Activated T-cell treated with anti-CD3 and anti-CD28 coated beads, Interleukin-2, amount 50 U/mL, for 72 hours (primary cell): ENCODE measurements at places on chromosomes 1 and 21. TPM values are rescaled to one million over a fixed set of nuclear protein-coding genes. Genes with fewer than 3 reads are reported as not detected.
A peak's percentile ranks its signal among the peaks of the same experiment; 100 is the strongest.

Gene C8A
- not detected for total RNA-seq

Gene RGSL1
- total RNA-seq, result not detected

Gene DENND2D
- 165 TPM for total RNA-seq

GRCh38 chr1:187300081-187300480 lies 471.3 kb downstream of the PLA2G4A start:
- no peak for DNase-seq
- H3K4me3 ChIP-seq, result no peak overlapping the region
- H3K4me1 ChIP-seq, result no peaks in the 10 kb centered on the region
- no peaks in the 10 kb centered on the region for H3K36me3 ChIP-seq
- no peaks in the 10 kb centered on the region for H3K27me3 ChIP-seq

DNA sequence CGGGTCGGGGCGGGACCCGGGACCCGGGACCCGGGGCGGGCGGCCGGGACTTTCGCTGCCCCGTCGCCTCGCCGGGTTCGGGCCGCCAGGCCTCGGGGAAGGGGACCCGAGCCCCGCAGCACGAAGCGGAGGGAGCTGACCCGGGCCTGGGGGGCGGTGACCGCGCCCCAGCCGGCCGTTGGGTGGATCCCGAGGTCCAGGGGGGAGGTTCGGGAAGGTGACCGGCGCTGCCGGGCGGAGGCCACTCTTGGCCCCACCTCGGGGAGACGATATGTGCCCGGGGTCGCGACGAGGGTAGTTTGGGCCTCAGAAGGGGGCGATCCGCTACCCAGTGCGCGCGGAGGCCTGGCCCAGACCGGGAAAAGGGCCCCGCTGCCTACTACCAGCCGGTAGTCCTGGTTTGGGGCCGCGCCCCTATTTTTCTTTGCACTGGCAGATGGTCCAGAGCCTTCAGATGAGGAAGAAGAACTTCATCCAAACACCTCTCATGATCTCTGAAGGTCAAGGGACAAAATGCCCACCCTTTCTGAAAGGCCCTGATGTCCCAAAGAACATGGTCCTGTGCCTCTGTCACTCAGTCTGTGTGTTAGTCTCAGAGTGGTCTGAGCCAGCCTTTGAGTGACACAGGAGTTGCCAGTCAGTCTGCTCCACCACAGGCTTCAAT lies 766 bp downstream of the AGO4 start:
- H3K36me3 ChIP-seq, result peaks cover 2% of the 10 kb centered on the region
- DNase-seq, result peak; percentile 23
- H3K4me3 ChIP-seq, result peak overlapping the region; percentile 87
- H3K27me3 ChIP-seq, result no peaks in the 10 kb centered on the region
- H3K27ac ChIP-seq, result peak overlapping the region; percentile 72
- peaks cover 24% of the 10 kb centered on the region for H3K4me1 ChIP-seq

DNA sequence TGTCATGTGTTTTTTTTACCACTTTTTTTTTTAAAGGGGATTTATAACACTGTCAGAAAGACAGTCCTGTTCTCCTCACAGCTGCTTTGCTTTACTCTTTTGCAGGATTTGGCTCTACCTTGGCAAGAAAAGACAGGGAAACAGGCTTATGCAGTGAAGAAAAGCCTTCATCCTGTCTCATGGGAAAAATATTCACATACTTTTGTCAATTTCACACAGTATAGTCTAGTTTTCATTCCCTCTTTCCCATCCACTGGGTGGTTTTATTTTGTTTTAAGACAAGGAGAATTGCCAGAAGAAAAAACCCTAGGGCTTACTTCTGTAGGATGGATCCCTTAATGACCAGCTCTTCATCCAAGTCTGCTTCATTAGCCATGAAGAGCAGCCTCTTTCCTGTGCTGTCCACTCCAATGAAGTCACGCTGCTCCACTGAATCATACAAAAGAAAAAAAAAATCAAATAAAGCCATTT lies 60.0 kb downstream of the EIF2B3 start:
- H3K27ac ChIP-seq, result no peak overlapping the region
- no peak for DNase-seq
- H3K36me3 ChIP-seq, result no peaks in the 10 kb centered on the region
- no peak overlapping the region for H3K4me3 ChIP-seq

GRCh38 chr1:21216835-21217811 lies 40.4 kb upstream of the EIF4G3 start:
- H3K4me3 ChIP-seq, result no peak overlapping the region
- H3K4me1 ChIP-seq, result no peaks in the 10 kb centered on the region
- H3K27ac ChIP-seq, result peak overlapping the region; percentile 51
- DNase-seq, result peak; percentile 75
- no peaks in the 10 kb centered on the region for H3K27me3 ChIP-seq

DNA sequence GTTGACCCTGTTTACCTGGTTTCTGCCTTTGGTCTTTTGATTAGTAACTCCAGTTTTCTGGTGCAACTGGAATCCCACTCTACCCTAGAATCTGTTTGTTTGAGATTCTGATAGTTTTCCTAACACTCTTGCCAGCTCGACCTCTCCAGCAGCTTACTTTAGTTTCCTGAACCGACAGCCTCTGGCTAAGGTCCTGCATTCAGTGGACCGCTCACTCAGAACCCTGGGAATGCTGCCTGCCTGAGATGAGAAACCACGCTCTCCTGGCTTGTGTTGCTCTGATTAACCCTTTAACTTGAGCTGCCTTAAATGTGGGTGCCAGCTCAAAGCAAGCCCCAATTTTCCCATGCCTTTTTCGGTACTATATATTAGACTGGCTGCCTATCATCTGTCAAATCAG lies 45.3 kb upstream of the SIPA1L2 start:
- peaks cover 6% of the 10 kb centered on the region for H3K4me1 ChIP-seq
- H3K27ac ChIP-seq, result no peak overlapping the region
- peaks cover 26% of the 10 kb centered on the region for H3K27me3 ChIP-seq
- no peak for DNase-seq
- no peaks in the 10 kb centered on the region for H3K36me3 ChIP-seq
- H3K4me3 ChIP-seq, result no peak overlapping the region

DNA sequence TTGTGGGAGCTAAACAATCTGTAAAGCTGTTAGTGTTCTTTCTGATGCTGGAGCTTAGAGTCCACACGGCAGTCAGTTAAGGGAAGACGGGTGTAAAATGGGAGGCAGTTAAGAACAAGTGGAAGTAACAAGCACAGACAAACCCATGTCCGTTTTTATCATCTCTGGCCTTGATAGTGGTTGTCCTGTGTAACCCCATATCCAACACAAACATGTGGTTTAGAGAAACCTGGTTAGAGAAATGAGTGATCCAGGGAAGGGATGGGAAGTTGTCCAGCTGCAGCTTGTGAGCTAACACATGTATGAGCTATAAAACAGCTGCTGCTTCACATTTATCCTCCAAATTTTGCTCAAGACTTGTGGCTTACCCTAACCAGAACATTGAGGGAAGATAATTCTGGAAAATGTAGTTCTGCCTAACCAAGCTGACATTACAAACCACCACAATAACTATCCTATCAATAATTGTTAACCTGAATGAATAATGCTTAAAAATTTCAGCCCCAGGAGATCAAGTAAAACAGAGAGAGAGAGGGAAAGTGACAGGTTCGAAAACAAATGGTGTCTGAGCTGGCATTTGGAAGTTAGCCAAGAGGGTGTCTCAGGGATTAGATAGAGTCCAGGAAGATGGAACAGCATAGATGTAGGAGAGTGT lies 10.6 kb upstream of the C1orf162 start:
- H3K4me3 ChIP-seq, result no peak overlapping the region
- H3K27ac ChIP-seq, result peak overlapping the region; percentile 2
- no peaks in the 10 kb centered on the region for H3K4me1 ChIP-seq
- DNase-seq, result no peak

DNA sequence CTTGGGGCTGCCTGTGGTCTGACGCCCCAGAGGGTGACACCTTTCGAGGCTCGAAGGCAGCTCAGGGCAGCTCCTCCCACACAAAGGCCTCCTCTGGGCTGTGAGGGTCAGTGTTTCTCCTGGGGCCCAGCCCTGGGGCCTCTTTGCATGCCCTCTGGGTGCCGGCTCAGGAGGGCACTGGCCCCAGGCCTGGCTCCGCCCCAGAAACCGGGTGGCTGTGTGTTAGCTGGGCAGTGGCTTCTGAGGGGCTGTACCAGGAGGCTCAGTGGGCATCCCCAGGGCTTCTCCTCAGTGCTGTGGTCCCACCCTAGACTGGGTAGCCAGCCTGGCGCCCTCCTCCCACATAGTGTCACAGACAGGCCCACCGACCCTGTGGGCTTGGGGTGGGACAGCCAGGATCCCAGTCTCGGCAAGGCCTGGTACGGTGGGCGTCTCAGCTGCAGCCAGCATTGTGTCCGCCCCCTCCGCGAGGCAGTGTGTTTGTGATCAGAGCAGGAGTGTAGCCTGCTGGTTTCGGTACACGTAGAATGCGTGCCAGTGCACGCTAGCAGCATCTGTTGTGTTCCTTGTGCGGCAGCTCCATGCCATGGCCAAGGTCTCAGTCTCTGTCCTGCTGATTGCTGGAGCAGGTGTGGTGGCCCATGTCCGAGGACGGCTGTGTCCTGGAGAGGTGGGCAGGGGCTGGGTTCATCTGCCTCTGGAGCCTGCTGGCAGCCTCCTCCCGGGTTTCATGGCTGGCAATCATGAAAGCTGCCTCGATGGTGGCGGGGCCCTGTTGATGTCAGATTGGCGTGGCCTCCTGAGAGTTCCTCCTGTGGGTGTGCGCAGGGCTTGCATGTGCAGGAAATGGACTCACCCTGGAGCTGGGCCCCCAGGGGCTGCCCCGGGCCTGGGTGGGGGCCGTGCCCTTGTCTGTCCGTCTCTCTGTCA lies 28.0 kb downstream of the RRP1 start:
- H3K27me3 ChIP-seq, result peaks cover 6% of the 10 kb centered on the region
- no peak overlapping the region for H3K4me3 ChIP-seq
- no peak overlapping the region for H3K27ac ChIP-seq
- peaks cover 3% of the 10 kb centered on the region for H3K4me1 ChIP-seq
- no peak for DNase-seq
- peaks cover 7% of the 10 kb centered on the region for H3K36me3 ChIP-seq

Gene KCNN3
- total RNA-seq, result 0.42 TPM

DNA sequence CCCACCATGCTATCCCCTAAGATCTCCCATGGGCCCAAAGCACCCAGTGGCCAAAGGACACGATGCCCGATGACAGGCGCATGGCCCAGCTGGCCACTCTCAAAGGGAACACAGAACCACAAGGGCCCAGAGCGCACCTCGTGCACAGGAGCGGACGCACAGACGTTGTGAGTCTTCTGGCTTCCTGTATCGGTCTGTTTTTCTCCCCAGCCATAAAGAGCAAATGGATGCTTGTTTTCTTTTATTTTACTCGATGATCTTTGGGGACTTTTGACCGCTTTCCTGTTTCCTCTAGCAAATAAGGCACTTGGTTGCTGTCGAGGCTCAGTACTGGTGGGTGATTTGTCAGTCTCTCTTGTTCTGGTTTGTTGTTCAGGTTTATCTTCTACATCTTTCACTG lies 16.2 kb downstream of the CCSAP start:
- H3K27me3 ChIP-seq, result no peaks in the 10 kb centered on the region
- H3K36me3 ChIP-seq, result peaks cover 1% of the 10 kb centered on the region
- peak overlapping the region; percentile 44 for H3K4me3 ChIP-seq

GRCh38 chr1:22849770-22850169 lies 122.9 kb downstream of the LACTBL1 start:
- peaks cover 31% of the 10 kb centered on the region for H3K27me3 ChIP-seq
- H3K4me1 ChIP-seq, result no peaks in the 10 kb centered on the region
- no peak overlapping the region for H3K27ac ChIP-seq
- H3K4me3 ChIP-seq, result no peak overlapping the region
- DNase-seq, result no peak
- H3K36me3 ChIP-seq, result no peaks in the 10 kb centered on the region

- H3K4me3 ChIP-seq, result no peak overlapping the region
- DNase-seq, result no peak
- no peaks in the 10 kb centered on the region for H3K36me3 ChIP-seq
- no peaks in the 10 kb centered on the region for H3K27me3 ChIP-seq
- no peaks in the 10 kb centered on the region for H3K4me1 ChIP-seq
- no peak overlapping the region for H3K27ac ChIP-seq
Observed at GRCh38 chr1:79587229-79587628, 580.7 kb upstream of the ADGRL4 start.

DNA sequence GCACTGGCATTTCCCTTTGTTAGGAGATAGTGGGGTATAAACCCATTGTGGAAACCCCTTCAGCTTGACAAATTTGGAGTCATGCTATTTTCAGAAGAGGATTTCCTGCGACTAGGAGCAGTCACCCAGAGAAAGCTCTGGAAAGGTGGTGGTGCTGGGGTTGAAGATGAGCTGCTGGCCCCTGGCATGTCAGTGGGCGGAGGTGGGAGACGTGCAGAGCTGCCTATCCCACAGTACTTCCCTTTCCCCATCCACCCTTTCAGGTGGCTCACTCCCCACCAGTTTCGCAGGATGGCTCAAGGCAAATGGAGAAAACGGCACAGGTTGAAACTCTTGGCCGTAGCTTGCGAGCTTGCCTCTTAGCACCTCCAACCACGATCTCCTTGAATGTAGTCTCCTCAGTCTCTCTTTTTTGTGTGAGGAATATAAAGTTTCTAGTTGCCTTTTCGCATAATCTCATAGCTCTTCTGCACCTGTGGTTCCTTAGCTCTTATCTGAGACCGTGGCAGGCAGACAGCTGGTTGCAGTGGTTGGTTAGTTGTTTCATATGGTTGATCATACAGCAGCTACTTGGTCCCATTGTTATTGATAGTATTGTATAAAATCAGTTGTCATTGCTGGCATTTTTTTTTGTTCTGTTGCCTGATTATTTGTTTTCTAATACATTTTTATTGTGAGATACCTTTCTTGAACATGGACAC lies 48.2 kb downstream of the ADARB1 start:
- H3K27ac ChIP-seq, result peak overlapping the region; percentile 1
- H3K36me3 ChIP-seq, result no peaks in the 10 kb centered on the region
- no peak overlapping the region for H3K4me3 ChIP-seq

- H3K4me3 ChIP-seq, result no peak overlapping the region
- H3K27me3 ChIP-seq, result no peaks in the 10 kb centered on the region
- H3K27ac ChIP-seq, result no peak overlapping the region
- no peaks in the 10 kb centered on the region for H3K4me1 ChIP-seq
- no peaks in the 10 kb centered on the region for H3K36me3 ChIP-seq
- DNase-seq, result no peak
Observed at GRCh38 chr1:7642418-7642704, 128.7 kb upstream of the VAMP3 start.

DNA sequence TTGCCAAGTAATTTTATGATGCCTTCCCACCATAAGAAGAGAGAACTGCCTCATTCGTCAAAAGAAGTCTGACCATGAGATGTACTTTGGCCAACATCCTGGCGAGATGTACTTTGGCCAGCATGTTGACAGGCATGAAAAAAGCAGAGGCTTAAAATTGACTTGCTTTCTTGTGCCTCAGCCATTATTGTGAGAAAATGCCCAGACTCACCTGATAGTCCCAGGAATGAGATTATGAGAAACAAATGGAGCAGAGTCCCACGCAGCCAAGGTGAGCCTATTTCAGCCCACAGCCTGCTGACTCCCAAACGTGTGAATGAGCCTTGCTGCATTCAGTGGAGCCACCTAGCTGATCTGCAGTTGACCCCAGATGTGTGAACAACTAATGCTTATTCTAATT lies 43.5 kb upstream of the ZNF644 start:
- no peak overlapping the region for H3K4me3 ChIP-seq
- H3K4me1 ChIP-seq, result peaks cover 5% of the 10 kb centered on the region
- no peak overlapping the region for H3K27ac ChIP-seq
- peaks cover 4% of the 10 kb centered on the region for H3K36me3 ChIP-seq
- DNase-seq, result no peak
- H3K27me3 ChIP-seq, result peaks cover 17% of the 10 kb centered on the region

Gene C1orf87
- total RNA-seq, result not detected

GRCh38 chr1:54384918-54385726 lies 21.1 kb downstream of the SSBP3 start:
- no peak for DNase-seq
- H3K27me3 ChIP-seq, result no peaks in the 10 kb centered on the region
- H3K36me3 ChIP-seq, result peaks cover 4% of the 10 kb centered on the region
- H3K27ac ChIP-seq, result peak overlapping the region; percentile 52
- H3K4me3 ChIP-seq, result no peak overlapping the region

GRCh38 chr1:82323144-82323841 lies 522.6 kb downstream of the ADGRL2 start:
- H3K27ac ChIP-seq, result no peak overlapping the region
- H3K27me3 ChIP-seq, result no peaks in the 10 kb centered on the region
